ENCODE measurements at places on chromosomes 16 and 17. TPM values are rescaled to one million over a fixed set of nuclear protein-coding genes. Genes with fewer than 3 reads are reported as not detected.

GRCh38 chr17:62084585-62084984, 19.5 kb upstream of the MED13 start:
- no peak for DNase-seq

The SOST gene
- total RNA-seq, result 15.1 TPM

- DNase-seq, result no peak
Observed at GRCh38 chr17:38710604-38710962, 5.5 kb downstream of the MLLT6 start.

- no peak for DNase-seq
Observed at GRCh38 chr17:17971431-17972125, 622 bp downstream of the TOM1L2 start.

The MT4 gene
- not detected for total RNA-seq

DNA sequence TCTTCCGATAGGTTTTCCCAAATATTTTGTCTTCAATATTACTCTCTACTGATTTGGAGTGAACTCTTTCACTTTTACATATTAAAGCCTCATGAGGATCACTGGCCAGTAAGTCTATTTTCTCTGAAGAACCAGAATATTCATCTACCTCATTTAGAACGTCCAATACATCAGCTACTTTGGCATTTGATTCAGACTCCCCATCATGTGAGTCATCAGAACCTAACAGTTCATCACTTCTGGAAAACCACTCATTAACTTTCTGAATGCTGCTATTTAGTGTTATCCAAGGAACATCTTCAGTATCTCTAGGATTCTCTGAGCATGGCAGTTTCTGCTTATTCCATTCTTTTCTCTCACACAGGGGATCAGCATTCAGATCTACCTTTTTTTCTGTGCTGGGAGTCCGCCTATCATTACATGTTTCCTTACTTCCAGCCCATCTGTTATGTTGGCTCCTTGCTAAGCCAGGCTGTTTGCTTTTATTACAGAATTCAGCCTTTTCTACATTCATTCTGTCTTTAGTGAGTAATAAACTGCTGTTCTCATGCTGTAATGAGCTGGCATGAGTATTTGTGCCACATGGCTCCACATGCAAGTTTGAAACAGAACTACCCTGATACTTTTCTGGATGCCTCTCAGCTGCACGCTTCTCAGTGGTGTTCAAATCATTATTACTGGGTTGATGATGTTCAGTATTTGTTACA, 30.9 kb downstream of the BRCA1 start:
- DNase-seq, result peak; percentile 69

- DNase-seq, result no peak
Observed at GRCh38 chr16:88418869-88419268, 34.2 kb upstream of the ZFPM1 start.

- no peak for DNase-seq
Observed at GRCh38 chr16:692356-693108, 2.3 kb upstream of the WDR24 start.

DNA sequence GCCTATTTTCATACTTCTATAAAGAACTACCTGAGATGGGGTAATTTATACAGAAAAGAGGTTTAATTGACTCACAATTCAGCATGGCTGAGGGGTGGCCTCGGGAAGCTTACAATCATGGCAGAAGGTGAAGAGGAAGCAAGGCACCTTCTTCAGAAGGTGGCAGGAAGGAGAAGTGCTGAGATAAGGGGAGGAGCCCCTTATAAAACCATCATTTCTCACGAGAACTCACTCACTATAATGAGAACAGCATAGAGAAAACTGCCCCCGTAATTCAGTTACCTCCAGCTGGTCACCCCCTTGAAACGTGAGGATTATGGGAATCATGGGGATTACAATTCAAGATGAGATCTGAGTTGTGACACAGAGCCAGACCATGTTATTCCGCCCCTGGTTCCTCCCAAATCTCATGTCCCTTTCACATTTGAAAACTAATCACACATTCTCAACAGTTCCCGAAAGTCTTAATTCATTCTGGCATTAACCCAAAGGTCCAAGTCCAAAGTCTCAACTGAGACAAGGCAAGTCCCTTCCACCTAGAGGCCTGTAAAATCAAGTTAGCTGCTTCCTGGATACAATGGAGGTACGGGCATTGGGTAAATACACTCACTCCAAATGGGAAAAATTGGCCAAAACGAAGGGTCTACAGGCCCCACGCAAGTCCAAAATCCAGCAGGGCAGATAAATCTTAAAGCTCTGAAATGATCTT, 237.7 kb downstream of the CDH13 start:
- DNase-seq, result no peak

The CCL3 gene
- not detected for total RNA-seq

Data from ascending aorta (tissue), 2 donors.